AG10803 (cell line): ENCODE measurements at places on chromosomes 4 and X.

DNA sequence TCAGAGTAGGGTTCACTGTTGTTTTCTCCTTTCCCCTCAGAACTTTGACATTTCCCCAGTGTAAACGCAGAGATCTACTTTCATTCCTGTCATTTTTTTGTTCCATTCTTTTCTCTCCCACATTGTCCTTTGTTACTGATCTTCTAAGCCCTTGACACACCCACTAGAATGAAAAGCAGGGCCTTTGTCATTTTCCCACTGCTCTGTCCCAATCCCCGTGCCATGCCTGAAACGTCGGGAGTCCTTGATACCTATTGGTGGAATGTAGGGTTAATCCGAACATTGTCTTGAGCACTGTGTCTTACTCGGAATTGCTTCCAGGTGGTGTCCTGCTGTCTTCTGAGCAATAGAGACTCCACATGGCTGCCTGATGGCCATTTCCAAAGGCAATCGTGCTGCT, 887.1 kb upstream of the FRG1 start:
- no peak for DNase-seq

- DNase-seq, result peak; percentile 77
These were observed 177.2 kb downstream of the AMELX start for GRCh38 chrX:11470250-11470974.

DNA sequence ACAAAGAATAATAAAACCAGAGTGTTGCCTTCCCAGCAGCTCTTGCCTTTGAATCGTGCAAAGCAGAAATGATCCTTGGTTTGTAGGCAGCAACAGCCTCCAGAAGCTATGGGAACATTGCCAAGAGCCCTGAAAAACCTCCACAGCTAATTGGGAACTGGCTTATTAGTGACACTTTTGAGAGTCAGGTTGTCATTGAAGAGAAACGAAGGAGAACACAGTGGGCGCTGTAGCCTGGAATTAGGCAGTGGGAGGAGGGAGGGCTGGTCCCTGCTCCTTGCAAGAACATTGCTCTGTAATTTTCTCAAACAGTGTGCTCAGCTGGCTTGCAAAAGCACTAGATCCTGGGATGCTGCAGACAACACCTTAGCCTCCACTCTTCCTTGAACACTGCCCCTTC, 331.5 kb upstream of the EMCN start:
- no peak for DNase-seq

- DNase-seq, result peak; percentile 29
These were observed 21.9 kb upstream of the ARHGAP10 start for GRCh38 chr4:147709999-147710398.

- DNase-seq, result no peak
These were observed 86.2 kb downstream of the FHDC1 start for GRCh38 chr4:153022241-153022715.

DNA sequence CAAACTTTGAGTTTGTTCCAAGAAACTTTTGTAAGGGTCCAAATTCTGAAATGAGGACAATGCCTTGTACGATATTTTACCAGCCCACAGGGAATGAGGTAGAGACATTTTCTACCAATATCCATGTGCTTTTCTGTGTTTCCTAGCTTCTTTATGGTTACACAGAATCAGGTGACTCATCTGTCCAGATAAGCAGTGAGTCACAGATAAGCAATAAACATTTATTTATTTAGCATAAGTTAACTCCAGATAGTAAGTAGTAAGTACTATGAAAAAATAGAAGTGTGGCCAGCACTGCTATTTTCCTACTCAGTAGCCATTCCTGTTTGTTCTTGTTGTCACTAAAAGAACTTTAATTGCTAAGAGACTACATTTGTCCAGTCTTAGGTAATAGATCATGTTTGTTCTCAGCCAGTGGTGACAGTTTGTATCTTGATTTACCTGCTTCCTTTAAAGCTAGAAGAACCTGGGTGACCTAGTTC, 7.4 kb downstream of the AFF1 start:
- DNase-seq, result no peak

- no peak for DNase-seq
These were observed 230.6 kb downstream of the PCDH7 start for GRCh38 chr4:30950737-30951136.

GRCh38 chr4:173564461-173564860, 34.4 kb upstream of the HAND2 start:
- no peak for DNase-seq

DNA sequence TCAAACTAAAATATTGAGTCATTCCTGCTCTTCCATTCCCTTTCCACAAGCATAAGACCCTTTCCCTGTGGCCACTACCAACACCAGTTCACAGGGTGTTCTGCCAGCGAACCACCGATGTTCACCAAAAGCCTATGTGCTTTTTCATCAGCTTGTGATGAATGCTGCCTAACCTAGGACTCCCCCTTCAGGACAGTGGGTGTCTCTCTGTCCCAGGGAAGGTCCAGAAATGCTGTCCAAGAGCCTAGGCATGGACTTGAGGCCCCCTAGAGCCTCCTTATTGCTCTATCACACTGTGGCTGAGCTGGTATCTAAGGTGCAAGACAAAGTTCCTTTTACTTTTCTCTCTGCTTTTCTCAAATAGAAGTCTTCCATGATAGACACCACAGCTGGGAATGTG, 1015.6 kb downstream of the PCDH19 start:
- DNase-seq, result no peak

DNA sequence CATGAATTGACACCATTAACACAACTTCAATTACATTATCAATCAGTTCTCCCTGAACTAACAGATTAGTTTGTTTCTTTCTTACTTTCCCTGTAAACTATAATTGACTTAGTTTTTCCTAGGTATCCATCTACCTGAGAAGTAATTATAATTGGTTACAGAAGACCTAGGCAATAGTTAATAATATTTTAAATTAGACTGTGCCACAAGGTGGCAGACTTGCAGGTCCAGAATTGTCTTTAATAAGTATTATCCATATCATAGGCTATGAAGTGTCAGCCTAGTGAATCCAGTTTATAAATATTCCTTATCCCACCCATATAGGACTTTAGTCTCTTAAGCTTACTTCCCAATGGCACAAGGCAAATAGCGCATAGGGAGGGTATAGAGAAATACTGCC, 48.9 kb upstream of the FAM47B start:
- no peak for DNase-seq

- DNase-seq, result no peak
These were observed 1.5 kb upstream of the NSD2 start for GRCh38 chr4:1869530-1870327.

- DNase-seq, result peak; percentile 19
These were observed 388.2 kb downstream of the OPHN1 start for GRCh38 chrX:68045008-68045577.

GRCh38 chr4:128542047-128542446, 254.4 kb upstream of the PGRMC2 start:
- DNase-seq, result no peak

DNA sequence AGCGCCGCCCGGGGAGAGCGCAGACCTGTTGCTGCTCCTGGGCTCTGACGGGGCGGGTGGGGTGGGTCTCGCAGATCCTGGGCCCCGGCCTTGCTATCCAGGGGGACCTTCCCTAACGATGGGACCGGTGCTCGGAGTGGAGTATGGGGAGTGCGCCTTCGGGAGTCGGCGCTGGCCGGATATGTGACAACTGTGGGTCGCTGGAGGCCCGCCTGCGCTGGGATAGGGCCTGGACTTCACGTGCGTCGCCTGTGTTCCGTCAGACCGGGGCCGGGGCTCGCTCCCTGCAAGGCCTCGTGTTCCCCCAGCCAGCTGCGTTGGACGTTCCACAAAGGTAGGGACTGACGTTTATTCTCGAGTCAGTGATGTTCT, 1.3 kb downstream of the TBL1X start:
- peak; percentile 21 for DNase-seq

DNA sequence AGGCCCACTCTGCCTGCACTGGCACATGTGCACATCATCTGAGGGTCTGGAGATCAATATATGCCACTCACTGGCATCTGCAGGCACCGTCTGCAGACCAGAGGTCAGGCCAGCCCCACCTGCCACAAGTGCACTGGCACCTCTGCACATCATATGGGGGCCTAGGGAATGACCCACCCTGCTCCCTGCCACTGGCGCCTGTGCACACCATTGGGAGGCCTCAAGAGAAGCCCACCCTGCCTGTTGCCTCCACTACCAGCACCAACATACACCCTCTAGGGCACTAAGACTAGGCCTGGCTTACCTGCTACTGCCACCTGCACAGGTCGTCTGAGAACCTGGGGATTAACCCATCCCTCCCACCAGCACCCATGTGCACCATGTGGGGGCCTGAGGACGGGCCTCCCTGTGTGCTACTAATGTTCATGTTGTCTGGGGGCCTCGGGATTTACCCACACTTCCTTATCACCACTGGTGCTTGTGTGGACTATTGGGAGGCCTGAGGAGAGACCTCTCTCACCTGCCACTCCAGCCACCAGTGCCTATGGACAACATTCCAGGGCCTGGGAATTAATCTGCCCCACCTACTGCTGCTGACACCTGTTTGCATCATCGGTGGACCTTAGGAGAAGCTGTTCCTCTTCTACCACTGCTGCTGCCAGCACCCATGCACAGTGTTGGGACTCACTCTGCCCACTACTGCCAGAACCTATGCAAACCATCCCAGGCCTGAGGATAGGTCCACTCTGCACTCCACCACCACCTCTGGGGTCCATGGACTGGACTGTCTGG, 113.7 kb downstream of the REELD1 start:
- DNase-seq, result no peak

- DNase-seq, result no peak
These were observed 327.4 kb downstream of the RPA4 start for GRCh38 chrX:97211070-97211469.

DNA sequence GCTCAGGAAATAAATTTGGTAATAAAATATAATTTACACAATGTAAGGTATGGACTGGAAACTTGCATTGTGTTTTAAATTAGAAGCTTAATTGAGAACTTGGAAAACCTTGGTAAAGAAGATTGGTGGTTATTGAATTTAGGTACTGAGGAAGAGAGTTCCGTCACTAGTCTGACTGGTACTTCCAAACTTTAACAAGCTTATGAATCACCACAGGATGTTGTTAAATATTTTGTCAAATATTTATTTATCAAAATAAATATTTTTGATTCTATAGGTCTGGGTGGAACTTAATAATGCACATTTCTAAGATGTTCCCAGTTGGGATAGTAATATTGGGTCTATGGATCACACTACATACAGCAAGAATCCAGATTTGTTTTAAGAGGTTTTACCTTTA, 992.2 kb downstream of the ARAP2 start:
- no peak for DNase-seq

DNA sequence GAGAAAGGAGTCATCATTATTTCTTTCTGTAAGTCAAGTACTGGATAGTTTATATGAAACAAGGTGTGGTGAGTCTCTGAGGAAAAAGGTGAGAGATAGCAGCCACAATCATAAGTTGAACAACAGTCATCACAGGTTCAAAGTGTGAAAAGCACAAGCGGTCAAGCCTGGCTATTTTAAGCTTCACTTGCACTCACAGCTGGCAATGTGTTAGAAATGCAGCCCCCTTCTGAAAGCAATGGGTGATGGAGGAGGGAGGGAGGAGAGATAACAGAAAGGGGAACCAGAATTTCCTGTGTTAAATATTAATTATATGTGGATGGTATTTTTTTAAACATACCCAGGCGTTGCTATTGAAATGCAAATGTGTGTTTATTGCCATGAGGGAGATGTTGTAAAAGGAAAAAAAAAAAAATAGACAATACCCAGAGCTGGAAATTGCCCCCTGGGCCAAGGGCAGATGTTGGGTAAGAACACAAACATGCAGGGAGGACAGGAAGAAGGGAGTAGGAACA, 26.9 kb upstream of the BMP3 start:
- no peak for DNase-seq

DNA sequence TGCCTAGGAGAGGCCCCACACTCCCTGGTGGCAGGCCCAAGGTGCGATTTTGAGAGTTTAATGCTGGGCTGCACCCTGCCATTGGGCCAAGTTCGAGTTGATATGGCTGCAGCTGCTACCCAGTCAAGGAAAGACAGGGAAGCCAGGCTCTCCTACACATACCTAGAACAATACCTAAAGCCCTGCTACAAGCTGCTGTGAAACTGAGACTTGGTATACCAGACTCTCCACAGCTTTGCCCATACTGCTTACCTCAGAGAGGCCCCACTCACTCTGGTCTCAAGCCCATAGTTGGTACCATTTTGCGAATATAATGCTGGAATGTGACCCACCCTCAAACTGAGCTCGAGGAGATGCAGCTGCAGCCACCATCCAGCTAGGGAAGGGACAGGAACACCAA, 147.7 kb upstream of the MAGEB2 start:
- DNase-seq, result no peak

DNA sequence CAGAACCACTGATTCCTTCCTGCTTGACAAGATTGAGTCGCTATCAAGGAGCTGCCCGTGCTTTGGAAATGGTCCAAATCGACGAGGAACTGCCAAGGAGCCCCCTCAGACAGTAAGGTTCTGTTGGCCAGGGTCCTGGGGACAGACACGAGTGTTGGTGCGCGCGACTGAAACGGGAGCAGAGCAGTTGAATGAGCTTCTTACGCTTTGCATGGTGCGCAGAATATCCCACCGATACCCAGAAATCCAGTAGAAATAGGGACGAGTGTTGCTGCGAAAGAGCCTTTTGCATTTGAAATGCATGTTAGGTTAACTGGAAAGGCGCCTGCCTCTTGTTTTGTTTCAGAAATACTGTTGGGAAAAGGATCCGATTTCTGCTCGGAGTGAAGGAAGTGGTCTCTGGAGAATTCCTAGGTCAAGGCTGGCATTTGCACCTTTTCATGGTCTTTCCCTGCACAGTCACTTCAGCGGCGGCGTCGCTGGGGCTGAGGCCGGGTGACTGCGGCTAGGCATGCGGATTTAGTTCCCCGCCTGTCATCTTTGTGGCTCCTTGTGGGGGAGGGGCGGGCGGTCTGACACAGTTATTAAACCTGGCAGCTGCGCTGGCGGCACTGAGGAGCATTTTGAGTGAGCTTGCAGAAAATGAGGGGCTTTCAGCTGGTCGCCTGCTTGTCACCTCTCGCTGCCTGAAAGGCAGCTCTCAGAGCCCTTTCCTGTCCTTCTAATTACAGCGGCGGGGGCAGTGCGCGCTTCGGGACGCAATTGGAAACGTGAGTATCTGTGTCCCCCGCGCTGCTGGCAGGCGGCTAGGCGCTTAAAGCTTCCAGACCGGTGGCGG, 51.5 kb upstream of the TRIM2 start:
- peak; percentile 34 for DNase-seq

GRCh38 chr4:120927801-120928409, 5.4 kb upstream of the PRDM5 start:
- peak; percentile 24 for DNase-seq

DNA sequence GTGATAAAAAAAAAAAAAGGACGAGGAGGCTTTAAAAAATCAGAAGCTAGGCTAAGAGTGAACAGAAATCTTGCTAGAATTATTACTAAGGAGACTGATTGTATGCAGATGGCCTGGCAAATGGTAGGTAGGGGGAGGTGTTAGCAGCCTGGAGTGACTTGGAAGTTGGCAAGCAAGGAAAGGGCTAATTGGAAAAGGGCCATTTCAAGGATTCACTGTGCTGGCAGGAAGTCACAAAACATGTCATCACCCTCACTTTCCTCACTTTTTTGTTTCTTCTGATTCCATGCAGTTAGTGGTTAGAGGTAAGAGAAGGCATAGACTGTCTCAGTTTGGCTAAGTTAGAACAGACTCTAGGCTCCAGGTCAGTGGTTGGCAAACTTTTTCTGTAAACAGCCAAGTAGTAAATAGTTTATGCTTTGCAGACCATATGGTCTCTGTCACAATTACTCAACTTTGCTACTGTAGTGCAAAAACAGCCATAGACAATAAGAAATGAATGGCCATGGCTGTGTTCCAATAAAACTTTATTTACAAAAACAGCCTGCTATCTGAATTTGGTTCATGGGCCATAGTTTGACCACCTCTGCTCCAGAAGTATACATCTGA, 646.5 kb upstream of the ACTRT1 start:
- no peak for DNase-seq

- DNase-seq, result peak; percentile 71
These were observed 386.7 kb downstream of the SPRY1 start for GRCh38 chr4:123783151-123783790.
